Activated CD4-positive, alpha-beta T cell treated with anti-CD3 and anti-CD28 coated beads, Interleukin-2, amount 50 U/mL, for 24 hours (primary cell): ENCODE measurements at places on chromosomes 4 and X.
A peak's percentile ranks its signal among the peaks of the same experiment; 100 is the strongest.

DNA sequence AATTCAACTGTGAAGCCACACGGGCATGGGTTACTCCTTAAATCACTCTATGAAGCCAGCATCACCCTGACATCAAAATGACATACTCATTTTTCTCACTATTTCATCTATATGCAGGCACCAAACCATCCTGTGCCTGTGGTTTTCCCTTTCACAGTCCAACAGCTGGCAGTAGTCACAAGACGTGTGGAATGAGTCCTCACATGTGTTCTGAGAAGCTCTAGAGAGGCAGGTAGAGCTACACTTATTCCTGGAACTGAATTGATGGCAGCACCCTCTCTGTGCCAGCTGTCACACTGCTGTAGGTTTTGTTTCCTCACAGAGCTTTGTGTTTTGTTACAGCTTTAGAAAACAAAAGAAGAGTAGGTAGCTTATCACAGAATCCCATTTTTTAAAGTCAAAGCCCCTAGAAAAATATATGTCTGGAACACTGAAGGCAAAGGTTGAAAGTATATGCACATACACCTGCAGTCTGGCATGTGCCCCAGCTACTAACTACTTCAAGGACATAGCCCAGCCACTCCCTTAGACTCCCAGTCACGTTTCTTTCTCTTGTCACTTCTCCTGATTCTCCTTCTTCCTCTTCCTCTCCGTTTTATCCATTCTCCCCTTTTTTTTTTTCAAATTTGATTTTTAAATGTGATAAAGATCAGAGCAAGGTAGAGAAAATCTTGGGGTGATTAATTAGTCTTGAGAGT, 107.1 kb downstream of the ANXA10 start:
- no peak for DNase-seq

GRCh38 chr4:93760284-93760683, 68.3 kb upstream of the ATOH1 start:
- DNase-seq = no peak

- no peak for DNase-seq
These were observed 602.4 kb upstream of the CPEB2 start for GRCh38 chr4:14399848-14400247.

DNA sequence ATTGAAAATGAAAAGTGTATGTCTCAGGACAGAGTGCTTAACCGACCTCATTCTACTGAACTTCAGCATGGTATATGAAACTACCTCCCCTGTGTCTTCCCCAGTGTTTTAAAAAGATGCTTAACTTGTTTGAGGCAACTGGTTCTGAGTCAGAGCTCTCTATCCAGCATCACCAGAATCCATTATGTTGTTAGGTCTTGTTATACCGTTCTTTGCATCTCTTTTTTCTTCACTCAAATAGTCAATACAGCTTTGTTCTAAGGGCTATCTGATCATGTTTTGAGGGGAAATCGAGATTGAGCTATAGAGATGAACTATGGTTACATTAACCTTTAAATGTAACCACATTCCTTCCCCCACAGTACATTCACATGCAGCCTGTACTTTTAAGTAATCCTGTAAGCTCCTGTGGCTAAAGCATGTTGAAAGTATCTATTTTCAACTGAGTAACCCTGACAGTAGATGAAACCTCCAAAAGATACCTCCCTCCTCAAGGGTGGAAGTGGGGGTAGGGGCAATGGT, 514.4 kb downstream of the RPA4 start:
- no peak for DNase-seq

GRCh38 chrX:68827848-68828624, 785 bp upstream of the EFNB1 start:
- peak; percentile 70 for DNase-seq

GRCh38 chr4:117135634-117136354, 50.4 kb upstream of the TRAM1L1 start:
- DNase-seq = no peak

DNA sequence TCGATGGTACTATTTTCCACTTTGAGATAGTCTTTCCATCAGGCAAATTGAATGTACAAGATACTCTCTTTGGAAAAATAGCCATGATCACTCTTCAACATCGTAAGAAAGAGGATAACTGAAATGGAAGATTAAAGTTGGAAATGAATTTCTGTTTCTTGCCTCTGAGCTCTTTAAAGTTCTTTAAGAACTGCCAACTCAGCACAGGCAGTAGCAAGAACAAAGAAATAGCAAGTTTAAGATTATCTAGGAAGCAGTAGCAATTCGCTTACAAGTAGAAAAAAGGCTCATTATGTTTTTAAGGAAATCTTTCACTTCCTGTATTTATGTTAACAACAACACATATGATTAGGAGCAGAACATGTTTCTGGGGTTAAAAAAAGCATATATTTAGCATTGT, 127.6 kb downstream of the CDS1 start:
- no peak for DNase-seq

DNA sequence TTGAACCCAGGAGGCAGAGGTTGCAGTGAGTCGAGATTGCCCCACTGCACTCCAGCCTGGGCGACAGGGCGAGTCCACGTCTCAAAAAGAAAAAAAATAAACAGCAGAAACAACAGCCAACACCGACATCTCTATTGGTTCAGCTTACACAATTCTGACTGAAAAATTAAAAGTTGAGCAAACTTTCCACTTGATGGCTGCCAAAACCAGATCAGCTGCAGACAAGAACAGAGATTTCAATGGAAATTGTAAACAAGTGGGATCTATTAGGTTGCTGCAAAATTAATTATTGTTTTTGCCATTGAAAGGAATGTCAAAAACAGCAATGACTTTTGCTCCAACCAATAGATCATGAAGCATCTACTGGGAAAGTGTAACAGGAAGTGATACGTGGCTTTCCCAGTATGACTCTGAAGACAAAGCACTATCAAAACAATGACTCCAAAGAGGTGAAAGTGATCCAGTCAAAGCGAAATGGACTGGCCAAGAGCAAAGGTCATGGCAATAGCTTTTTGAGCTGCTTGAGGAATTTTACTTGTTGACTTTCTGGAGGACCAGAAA, 26.3 kb downstream of the UPF3B start:
- no peak for DNase-seq

DNA sequence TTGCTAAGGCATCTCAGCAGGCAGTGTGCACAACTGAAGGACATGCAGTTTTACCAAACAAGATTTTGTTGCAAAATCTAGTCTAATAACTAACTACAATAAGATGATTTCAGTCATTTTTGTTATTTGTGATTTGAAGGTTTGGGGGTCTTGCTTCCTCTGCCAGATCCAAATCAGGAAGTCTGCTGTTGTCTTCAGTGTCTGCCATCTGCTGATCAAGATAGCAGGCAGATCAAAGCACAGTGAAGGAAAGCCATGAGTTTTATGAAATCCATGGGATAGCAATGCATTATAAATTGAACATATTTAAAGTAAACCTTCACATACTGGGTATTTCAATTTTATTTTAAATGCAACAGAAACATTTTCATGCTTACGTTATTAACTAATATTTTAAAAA, 169.1 kb upstream of the ETNPPL start:
- no peak for DNase-seq

- no peak for DNase-seq
These were observed 28.3 kb downstream of the SEPSECS start for GRCh38 chr4:25131926-25132325.

- no peak for DNase-seq
These were observed 127.6 kb downstream of the AMELX start for GRCh38 chrX:11420851-11421250.

GRCh38 chr4:183149616-183150539, 50.8 kb downstream of the WWC2 start:
- no peak for DNase-seq

GRCh38 chrX:39115166-39115565, 313.9 kb downstream of the MID1IP1 start:
- DNase-seq = no peak

GRCh38 chr4:99655308-99656081, 2.1 kb downstream of the C4orf54 start:
- no peak for DNase-seq

GRCh38 chrX:101759000-101759399, 99.3 kb upstream of the ARMCX2 start:
- peak; percentile 7 for DNase-seq

DNA sequence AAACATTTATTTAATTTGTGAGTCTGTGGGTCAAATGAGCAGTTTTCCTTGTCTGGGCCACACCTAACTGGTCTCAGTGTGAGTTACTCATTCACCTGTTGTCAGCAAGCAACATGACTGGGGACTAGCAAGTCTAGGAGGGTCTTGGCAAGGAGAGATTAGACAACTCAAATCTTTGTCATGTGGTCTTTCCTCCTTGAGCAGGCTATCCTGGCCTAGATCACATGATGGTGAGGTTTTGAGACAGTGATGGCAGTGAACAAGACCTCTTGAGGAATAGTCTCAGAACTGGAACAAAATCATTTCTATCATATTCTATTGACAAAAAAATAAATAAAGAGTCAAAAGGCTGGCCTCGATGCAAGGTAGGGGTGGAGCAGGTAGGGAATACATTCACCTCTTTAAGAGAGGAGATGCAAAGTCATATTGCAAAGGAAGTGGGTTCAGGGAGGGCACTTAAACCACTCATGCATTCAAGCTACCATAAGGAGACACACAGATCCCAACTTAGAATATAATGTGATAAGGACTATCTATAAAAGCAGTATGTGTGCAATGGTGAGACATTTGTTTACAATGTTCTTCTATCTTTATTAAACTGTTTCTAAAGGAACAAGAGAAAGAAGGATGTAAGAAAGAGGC, 135.7 kb downstream of the ZNF330 start:
- no peak for DNase-seq

- no peak for DNase-seq
These were observed 16.9 kb upstream of the ARMCX2 start for GRCh38 chrX:101676571-101676970.

DNA sequence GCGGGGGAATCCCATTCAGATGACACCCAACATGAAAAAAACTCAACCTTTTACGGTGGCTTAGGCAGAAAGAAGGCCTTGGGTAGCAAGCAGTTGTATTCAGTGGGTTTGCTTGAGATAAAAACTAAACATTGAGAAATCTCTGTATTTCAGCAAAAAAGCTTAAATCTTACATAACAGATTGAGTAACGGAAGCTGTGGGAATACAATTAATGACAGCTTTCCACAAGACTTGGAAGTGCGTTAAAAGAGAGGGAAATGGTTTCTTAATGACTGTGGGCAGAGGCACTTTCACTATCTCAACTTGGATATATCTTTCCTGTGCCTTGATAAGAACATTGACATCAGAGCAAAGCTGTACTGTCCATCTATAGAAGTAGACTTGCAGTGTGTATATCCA, 418.5 kb upstream of the HS3ST1 start:
- no peak for DNase-seq

DNA sequence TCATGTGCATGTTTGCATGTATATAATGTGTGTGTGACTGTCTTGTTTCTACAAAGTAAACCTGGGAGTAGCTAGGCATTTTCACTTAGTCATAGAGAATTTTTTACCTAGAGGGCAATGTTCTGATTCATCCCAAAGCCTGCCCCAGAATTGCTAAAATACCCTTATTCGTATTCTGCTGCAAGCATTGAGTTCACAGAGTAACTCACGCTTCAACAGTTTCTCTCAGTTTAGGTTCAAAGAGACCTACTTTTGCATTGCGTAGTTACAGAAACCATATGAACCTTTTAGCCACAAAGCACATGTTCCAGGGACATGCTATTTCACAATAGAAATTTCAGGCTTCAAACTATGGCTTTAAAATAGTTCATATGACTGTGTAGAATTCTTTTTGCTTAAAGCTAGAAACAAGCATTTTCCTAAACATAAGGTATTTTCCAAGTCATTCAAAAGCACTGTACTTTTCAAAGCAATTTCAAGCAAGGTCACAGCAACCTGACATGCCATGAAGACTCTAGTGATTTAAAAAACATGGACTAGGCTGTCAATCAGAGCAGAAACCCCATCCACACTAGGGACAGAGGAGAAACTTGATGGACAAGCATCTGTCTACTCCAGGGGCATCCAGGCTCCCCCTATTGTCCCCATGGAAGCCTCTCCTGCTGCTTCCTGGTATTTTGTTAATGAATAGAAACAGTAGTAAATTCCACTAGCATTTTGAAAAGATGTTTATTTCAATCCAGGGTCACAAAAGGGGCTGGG, 81.5 kb upstream of the MAPK10 start:
- DNase-seq = no peak

DNA sequence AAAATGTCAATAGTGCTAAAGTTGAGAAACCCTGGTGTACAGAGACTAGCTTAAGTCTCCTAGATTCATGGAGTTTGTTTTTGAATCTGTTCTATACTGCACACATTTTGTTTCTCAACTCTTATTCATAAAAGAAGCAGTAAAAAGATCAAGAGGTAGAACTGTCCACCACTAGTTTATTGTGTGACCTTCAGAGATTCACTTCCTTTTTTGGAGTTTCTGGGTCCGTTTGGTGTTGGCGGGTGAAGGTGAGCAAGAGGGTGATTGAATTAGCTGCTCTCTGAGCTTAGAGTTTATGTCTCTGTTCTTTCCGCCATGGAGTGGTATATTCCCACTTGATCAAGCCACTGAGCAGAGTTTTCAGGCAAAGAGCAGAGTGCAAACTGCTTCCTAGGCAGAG, 21.4 kb upstream of the PLAC1 start:
- no peak for DNase-seq

DNA sequence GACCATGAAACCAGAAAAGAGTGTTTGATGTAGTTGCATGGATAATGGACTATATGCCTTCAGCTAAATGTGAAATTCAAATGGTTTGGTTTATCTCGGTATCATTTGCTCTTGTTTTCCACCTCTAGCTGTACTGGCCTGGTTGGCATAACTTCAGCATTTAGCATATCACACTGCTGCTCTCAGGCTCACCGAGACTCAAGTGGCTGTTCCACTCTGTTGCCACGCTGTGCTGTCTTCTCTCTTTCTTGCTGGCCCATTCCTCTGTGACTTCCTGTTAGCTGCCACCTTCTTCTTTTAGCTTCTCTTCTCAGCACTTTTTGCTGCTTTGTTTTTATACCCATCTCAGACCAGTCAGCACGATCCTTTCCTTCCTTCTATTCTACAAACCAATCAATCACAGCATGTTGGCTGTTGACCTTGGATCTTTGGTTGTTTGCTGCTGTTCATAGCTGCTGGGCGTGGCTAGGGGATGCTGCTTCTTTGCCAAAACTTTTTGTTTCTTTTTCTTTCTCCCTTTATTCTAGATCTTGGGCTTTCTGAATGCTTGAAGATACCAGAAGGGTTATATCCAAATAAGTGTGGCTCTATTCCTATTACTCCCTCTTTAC, 24.0 kb downstream of the INTS6L start:
- DNase-seq = no peak

DNA sequence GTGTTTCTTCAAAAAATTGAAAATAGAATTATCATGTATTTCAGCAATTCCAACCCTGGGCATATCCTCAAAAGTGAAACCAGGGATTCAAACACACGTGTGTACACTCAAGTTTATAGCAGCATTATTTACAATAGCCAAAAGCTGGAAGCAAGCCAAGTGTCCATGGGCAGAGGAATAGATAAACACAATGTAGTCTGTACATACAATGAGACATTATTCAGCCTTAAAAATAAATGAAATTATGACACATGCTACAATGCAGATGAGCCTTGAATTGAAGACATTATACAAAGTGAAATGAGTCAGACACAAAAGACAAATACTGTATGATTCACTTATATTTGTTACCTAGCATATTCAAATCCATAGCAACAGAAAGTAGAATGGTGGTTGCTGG, 853.4 kb downstream of the STIM2 start:
- DNase-seq = no peak

- DNase-seq = no peak
These were observed 69.8 kb downstream of the FBXO8 start for GRCh38 chr4:174213731-174214100.

- no peak for DNase-seq
These were observed 30.4 kb downstream of the ACSL1 start for GRCh38 chr4:184795214-184795844.

- no peak for DNase-seq
These were observed 54.8 kb upstream of the DDX53 start for GRCh38 chrX:22944945-22945344.

- no peak for DNase-seq
These were observed 235.8 kb downstream of the RBMX2 start for GRCh38 chrX:130637591-130637990.
